ENCODE measurements at places on chromosomes 7 and 10. TPM values are rescaled to one million over a fixed set of nuclear protein-coding genes. Genes with fewer than 3 reads are reported as not detected.

The HYAL4 gene
- total RNA-seq: not detected

The CALHM2 gene
- total RNA-seq: 0.87 TPM

The ANKRD1 gene
- total RNA-seq: 123 TPM

The RBP3 gene
- total RNA-seq: not detected

The EGFR gene
- 97.1 TPM for total RNA-seq

The MUC3A gene
- total RNA-seq: 0.75 TPM

The OPN1SW gene
- not detected for total RNA-seq

The ACHE gene
- 0.94 TPM for total RNA-seq

The ACSM6 gene
- 0.10 TPM for total RNA-seq

The GIMAP7 gene
- total RNA-seq: 0.05 TPM

The CNNM1 gene
- total RNA-seq: 0.35 TPM

The ERVW-1 gene
- total RNA-seq: not detected
